Effector CD8-positive, alpha-beta T cell (primary cell): ENCODE measurements at places on chromosomes 13 and 19.

GRCh38 chr13:43006893-43007631 lies 15.0 kb upstream of the EPSTI1 start:
- no peak for DNase-seq

GRCh38 chr19:24081056-24081455 lies 5.9 kb upstream of the ZNF254 start:
- no peak for DNase-seq

DNA sequence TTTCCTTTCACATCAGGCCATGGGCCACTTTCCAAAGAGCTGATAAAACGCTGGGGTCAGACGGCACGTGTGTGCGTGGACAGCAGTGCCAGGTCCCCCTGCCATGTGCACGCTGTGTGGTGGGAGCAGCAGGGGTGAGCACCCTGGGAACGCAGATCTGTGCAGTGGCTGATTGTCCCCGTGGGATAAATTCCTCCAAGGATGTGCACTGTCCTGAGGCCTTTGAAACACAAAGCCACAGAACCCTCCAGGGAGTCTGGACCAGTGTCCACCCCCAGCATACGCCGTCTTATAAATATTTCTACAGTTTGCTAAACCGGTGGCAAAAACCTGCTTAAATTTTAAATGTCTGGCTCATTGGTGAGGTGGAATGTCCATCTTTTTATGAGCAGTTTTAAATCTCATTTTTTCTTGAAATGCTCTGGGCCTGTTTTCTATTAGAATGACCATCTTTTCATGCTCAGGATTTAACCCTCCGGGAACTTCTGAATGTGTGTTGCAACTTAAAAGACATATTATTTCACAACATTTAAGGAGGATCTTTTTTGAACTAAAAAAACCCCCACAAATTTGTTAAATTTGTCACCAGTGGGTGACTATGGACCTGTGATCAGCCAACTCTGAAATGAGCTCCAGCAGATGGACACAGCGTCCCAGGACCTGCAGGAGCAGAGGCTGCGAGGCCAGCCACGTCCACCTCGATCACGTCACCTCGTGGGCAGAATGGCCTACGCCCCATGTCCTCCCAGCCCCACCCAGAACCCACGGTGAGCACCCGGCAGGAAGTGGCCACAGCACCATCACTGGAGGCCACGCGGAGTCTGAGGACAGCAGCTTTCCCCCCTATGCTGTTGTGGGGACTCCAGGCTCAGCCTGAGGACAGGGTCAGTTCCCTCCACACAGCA lies 68.6 kb downstream of the RASA3 start:
- no peak for DNase-seq

DNA sequence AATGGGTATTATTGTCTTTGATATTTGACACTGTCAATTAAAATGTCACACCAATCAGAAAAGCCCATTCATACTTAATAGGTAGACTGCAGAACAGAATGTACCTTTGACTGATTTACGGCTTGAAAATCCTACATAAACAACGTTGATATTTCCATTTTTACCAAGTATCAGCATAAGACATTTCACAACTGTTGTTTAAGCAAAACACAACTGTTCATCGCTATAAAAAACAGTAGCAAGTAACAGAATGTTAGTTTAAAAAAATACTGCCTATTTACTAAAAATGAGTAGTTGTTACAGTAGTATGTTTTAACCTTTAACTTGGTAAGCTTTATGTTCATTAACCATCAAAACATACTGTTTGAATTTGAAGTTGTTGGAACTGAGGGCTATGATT lies 1096.6 kb downstream of the PCDH17 start:
- DNase-seq, result no peak

- no peak for DNase-seq
Observed at GRCh38 chr19:3167533-3168272, 10.9 kb upstream of the S1PR4 start.

DNA sequence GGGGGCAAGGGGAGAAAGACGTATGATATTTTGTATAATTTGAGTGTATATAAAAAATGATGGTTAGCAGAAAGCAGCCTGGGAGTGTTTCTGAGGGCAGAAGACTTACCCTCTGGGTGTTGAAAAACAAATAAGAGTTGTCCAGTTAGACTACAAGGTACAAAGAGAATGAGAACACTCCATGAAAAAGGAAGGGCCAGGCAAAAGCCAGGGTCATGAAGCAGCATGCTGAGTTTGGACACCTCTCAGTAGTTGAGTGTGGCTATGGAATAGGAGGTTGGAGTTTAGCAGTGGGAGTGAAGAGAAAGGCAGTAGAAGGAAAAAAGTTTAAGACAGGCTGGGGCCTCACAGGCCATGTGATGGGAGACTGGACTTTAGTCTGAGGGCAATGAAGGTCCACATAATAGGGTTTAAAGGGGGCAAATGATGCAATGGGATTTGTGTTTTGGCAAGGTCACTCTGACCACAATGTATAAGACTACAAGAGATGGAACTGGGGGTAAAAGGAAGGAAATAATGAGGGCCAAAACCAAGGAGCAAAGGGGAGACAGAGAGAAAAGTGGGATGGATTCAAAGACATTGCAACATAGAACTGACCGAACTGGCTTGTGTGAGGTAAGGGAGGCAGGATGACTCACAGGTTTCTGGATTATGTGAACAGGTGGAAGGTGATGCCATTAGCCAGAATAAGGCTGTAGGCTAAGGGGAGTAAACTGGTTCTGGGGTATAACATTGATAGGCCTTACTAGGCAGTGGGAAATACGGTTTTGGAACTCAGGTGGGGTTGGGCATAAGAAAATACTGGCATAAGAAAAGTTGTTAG lies 76.6 kb downstream of the SERP2 start:
- no peak for DNase-seq

- DNase-seq, result no peak
Observed at GRCh38 chr19:16888629-16889365, at the start of gene F2RL3. Gene F2RL3 (plus strand): TSS chr19:16888999. CDS start chr19:16889190, 191 bp downstream.

DNA sequence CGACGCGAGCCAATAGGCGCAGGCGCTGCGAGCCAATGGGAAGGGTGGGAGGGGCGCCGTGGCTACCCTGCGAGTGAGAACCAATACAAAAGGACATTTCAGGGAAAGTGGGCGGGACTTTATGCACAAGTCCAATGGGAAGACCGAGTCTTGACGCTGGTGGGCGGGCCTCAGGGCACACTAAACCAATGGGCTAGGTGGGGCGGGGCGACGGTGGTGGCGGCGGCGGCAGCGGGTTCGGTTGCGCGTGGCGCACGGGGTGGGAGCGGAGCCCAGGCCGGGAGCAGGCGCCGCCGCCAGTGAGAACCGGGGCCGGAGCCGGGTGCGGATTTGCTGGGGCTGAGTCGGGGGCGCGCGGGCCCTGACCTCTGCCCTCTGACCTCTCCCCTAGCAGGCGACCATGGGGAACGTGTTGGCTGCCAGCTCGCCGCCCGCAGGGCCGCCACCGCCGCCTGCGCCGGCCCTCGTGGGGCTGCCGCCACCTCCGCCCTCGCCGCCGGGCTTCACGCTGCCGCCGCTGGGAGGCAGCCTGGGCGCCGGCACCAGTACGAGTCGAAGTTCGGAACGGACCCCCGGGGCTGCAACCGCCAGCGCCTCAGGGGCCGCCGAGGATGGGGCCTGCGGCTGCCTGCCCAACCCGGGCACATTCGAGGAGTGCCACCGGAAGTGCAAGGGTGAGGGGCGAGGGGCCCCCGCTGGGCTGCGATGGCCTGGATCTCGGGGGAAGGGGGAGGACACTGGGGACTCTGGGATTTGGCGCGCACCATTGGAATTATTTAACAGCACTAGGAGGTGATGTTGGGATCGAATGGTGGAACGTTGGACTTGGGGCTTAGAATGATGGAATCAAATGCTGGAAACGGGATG lies at the start of gene TOMM40:
Gene TOMM40 (plus strand): TSS at position 239 of the 867 bp plus-strand sequence. CDS start 162 bp downstream, at position 401.
- no peak for DNase-seq
